Karpas-422 (cell line): ENCODE measurements at places on chromosomes 3 and 15. TPM values are rescaled to one million over a fixed set of nuclear protein-coding genes. Genes with fewer than 3 reads are reported as not detected.

SKOR1 gene
- 0.43 and 0.45 TPM in 2 replicates for total RNA-seq

ITGA11 gene
- not detected in 2 replicates for total RNA-seq

SMCO1 gene
- not detected in 2 replicates for total RNA-seq

GRIP2 gene
- total RNA-seq = not detected in 2 replicates

RTP3 gene
- total RNA-seq = not detected in 2 replicates

TMOD2 gene
- 0.72 and 2.6 TPM in 2 replicates for total RNA-seq

SOX14 gene
- total RNA-seq = not detected in 2 replicates

OCA2 gene
- not detected in 2 replicates for total RNA-seq

GOLGA8Q gene
- total RNA-seq = not detected in 2 replicates

SEC61A1 gene
- 85.3 and 86.3 TPM in 2 replicates for total RNA-seq

CPN2 gene
- not detected in 2 replicates for total RNA-seq

CDC25A gene
- 12.9 and 17.1 TPM in 2 replicates for total RNA-seq

TGM5 gene
- not detected in 2 replicates for total RNA-seq

CRYGS gene
- 12.2 and 18.4 TPM in 2 replicates for total RNA-seq

MEIS2 gene
- 55.7 and 68.2 TPM in 2 replicates for total RNA-seq

DBR1 gene
- total RNA-seq = 9.7 and 12.3 TPM in 2 replicates

PLAAT1 gene
- not detected in 2 replicates for total RNA-seq

GP5 gene
- not detected in 2 replicates for total RNA-seq

DHFR2 gene
- total RNA-seq = 5.6 and 7.9 TPM in 2 replicates

PTX3 gene
- total RNA-seq = not detected in 2 replicates
